ENCODE measurements at places on chromosomes 2 and 18. TPM values are rescaled to one million over a fixed set of nuclear protein-coding genes. Genes with fewer than 3 reads are reported as not detected.

- peak; percentile 52 for ATAC-seq
These were observed 139.9 kb upstream of the ZEB2 start for GRCh38 chr2:144659731-144660275.

- ATAC-seq, result peak; percentile 54
These were observed 17.6 kb upstream of the ADI1 start for GRCh38 chr2:3536682-3537632.

Gene ALK
- total RNA-seq, result 1.1 TPM

Gene SLC9A4
- total RNA-seq, result not detected

GRCh38 chr2:12296915-12297314 is 419.8 kb upstream of the TRIB2 start:
- ATAC-seq, result no peak

DNA sequence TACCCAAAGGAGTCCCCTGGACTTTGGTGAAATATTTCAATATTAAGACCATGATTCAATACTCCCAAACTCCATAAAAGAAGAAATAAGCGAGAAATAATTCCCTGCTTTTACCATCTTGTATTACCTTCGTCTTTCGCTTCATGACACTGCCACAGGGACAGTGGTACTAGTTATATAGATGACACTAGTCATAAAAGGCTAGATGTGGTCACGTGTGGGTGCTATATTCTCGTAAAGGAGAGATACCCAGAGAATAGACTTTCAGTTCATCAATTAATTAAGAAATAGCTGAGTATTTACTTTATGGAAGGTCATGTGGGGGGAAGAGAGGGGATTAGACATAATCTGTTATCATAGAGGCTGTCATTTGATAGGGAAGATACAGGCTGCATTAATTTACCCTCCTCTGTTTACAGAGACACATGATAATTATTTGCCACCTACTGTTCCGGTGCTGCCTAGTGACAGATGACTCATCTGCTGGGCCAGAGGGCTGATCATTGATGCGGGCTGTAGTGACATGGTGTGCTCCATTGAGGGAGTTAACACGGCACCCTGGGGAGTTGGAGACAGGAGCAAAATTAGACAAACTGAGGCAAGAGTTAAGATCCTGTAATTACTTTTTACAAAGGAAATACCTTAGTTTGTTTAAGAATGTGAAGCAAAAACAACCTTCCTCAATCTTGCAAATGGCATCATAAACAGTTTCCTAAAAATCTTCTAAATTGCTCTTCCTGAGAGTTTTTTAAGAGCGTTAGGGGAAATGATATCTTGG is 78.2 kb upstream of the ITGB6 start:
- peak; percentile 65 for ATAC-seq

- no peak for ATAC-seq
These were observed 376.2 kb downstream of the SOX11 start for GRCh38 chr2:6068429-6068828.

- ATAC-seq, result no peak
These were observed 3.9 kb downstream of the PUM2 start for GRCh38 chr2:20346565-20347381.

DNA sequence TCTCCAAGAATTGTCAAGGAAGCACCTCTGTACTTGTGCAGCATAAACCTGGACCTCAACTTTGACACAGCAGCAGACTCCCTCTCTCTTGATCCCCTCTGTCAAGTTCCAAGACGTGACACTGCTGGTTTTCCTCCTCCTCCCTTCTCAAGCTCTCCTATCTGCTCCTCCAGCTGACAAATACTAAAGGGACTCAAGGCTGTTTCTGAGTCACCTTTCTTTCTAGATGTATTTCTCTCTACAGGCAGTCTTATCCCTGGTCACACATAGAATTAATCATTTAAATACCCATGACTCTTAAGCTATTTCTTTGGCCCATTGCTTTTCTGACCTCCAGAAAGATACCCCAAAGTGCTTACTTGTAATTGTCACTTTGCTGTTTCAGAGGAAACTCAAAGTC is 53.5 kb downstream of the SEPTIN10 start:
- ATAC-seq, result no peak

GRCh38 chr18:36775396-36775795 is 53.4 kb downstream of the TPGS2 start:
- no peak for ATAC-seq

Gene MALL
- total RNA-seq, result 11.0 TPM

DNA sequence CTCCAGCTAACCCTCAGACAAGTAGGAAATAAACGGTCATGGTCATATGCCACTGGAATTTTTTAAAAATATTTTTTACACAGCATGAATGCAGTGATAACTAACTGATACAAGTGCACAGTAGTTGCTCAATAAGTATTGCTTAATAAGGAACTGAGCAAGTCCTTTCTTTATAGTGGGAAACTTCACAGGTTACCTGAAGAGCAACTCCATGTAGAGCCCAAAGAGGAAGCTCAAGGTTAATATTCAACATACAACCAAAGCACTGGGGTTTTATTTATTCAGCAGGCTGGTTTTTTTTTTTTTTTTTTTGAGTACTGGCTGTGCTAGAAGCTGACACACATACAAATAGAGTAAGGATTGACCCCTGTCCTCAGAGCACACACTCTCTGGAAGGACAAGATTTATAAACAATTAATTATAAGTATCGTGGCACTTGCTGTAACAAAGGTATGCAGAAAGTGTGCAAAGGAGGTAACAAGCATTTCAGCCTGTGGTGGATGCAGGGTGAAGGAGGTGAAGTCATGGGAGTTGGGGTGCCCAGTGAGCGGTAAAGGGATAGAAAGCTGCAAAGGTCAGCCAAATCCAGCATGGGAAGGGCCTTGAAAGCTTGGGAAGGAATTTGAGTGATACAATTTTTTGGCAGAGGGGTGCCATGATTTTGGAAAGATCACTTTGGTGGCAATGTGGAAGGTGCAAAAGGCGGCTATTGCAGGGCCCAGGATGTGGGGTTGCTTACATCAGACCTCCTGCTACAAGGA is 52.7 kb downstream of the ATOH8 start:
- ATAC-seq, result peak; percentile 22

Gene SRD5A2
- total RNA-seq, result not detected

Gene CHST9
- total RNA-seq, result 1.2 TPM

GRCh38 chr2:176066645-176067588 is 16.8 kb downstream of the EVX2 start:
- ATAC-seq, result no peak

- ATAC-seq, result no peak
These were observed 453.4 kb upstream of the SLC14A2 start for GRCh38 chr18:45161850-45162249.

Gene GALNT1
- 52.1 TPM for total RNA-seq

- no peak for ATAC-seq
These were observed 114.4 kb upstream of the COPS8 start for GRCh38 chr2:236971131-236971821.

GRCh38 chr2:165406173-165406572 is 63.3 kb upstream of the CSRNP3 start:
- ATAC-seq, result no peak

GRCh38 chr18:63207143-63207790 is 112.3 kb downstream of the BCL2 start:
- ATAC-seq, result no peak

DNA sequence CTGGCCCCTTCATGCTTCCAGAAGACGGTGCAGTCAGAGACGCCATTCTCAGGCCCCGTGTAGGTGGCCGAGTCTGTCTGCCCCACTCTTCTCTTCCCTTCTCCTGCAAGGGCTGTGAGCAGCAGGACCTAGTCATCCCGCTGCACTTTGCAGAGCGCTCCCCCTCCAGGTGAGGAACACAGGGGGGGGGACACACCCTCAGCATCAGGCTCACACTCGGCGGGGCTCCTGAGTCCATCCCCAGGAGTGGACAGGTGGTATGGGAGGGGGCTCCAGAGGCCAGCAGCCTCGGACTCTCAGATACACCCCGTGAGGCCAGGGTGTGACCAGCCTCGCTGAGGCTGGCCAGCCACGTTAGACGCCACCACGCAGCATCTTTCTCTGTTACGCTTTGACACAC is 460.5 kb upstream of the MYT1L start:
- ATAC-seq, result no peak

DNA sequence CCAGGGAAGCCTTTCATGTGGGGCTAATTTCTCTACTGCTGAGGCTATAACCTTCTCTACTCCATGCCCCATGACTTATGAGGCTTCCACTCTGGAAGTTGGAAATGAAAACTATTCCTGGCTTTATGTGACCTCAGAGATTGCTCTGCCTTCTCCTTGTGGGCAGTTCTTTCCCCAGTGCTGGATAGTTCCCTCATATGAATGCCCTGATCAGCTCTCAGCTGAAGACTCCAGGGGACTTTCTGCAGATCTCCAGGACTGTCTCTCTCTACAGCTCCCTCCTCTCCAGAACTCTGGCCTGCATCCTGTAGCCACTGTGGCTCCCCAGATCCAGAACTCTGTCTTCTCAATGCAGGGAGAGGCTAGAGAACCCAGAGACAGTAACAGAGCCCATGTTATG is 235.1 kb downstream of the SEPTIN10 start:
- no peak for ATAC-seq

GRCh38 chr2:98702858-98703620 is 27.9 kb downstream of the MGAT4A start:
- no peak for ATAC-seq

DNA sequence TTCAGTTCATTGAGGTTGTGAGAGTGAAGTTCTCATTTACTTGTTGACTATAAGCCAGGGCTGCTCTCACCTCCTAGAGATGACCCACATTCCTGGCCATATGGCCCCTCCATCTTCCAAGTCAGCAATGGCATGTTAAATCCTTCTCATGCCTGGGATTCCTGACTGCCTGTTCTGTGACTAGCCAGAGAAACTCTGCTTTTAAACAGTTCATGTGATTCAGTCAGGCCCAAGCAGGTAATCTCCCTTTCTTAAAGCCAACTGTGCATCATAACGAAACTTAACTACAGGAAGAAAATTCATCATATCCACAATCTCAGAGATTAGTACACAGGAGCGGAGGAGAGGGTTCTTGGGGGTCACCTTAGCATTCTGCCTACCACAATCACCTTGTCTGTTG is 11.5 kb downstream of the DPP4 start:
- ATAC-seq, result no peak

DNA sequence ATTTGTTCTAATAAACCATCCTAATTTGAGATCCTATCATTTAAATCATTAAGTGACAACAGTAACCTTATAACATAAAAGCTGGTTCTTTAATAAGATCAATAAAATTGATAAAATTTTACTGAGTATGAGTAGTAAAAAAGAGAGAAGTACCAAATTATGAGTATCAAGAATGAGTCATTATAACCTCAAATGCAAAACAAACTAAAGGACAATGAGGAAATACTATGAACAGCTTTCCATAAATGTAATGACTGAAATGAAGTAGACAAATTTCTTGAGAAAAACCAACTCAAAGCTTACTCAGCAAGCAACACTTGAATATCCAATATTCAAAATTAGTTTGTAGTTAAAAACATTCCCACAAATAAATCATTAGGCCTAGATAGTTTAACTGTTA is 433.0 kb downstream of the ZEB2 start:
- ATAC-seq, result no peak

DNA sequence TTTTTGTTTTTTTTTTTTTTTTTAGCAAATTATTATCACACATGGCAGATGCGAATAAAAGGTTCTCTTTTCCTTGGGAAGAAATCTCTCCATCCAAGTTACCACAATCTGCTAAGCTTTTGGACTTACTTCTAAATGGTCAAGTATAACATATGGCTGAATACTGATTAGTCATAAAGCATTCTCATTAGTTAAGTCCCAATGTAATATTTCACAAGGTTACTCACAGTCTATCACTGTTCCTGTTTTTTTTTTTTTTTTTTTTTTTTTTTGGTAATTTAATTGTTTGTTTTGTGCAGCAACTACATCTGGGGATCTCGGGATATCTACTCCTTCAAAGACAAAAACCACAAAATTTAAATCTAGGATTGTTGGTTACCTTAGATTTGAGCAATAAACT is 771.7 kb downstream of the CPS1 start:
- ATAC-seq, result no peak

Gene CTAGE1
- total RNA-seq, result not detected

Gene CHRNG
- not detected for total RNA-seq

GRCh38 chr2:190996338-190996946 is 17.5 kb downstream of the STAT1 start:
- ATAC-seq, result peak; percentile 56

- ATAC-seq, result no peak
These were observed 242.1 kb upstream of the RND3 start for GRCh38 chr2:150729495-150729955.

Gene SERPINB4
- not detected for total RNA-seq
